ENCODE measurements at places on chromosomes 4 and X. TPM values are rescaled to one million over a fixed set of nuclear protein-coding genes. Genes with fewer than 3 reads are reported as not detected.

DNA sequence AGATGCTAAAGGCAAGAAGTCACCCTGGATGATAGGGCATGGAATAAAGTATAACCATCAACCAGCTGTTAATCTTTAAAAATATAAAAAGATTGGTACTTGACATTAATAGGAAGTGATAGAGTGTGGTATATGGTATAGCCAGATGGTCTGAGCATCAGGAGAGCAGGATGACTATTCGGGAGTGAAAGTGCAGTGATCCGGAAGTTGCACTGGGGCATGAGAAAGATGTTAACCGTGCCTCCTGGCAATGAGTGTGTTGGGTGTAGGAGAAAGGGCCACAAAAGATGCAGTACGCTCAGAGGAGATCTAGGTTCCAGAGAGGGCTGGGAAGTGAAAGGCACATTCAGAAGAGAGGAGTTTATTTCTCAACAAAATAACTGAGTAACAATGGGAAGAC, 65.0 kb downstream of the TSPAN7 start:
- DNase-seq: no peak

DNA sequence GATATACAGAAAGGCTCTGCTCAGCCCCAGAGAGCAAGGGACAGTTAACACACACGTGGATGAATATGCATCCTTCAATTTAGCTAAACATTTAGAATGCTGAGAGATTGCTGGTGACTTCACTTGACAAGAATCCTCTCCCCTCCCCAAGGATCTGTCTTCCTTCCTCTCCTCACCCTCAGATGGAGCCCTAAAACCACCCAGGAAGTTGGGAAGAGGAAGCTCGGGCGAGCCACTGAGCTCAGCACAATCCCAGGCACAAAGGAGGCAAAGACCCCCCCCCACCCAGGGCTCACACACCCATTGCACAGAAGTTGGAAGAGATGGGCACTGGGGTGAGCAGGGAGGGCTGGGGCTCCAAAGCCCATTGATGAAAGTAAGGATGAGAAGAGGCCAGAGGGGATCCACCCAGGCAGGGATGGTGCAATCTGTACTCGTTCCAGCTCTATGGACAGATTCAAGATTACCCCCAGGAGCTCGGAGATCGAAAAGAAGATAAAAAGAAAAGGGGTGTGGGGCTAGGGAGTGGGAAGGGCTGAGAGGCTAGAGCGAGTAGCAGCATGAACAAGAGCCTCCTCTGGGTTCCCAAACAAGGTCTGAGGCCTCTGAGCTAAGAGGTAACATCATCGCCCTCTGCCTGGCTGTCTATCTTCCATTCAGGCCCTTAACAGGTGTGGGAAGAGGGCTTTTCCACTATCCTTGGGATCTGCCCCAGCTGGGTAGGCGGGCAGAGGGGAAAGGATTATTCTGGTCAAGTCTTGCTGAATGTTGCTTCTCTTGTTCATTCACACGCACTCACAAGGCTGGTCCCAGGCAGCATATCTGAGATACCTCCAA, 1.2 kb downstream of the TFE3 start:
- no peak for DNase-seq

DNA sequence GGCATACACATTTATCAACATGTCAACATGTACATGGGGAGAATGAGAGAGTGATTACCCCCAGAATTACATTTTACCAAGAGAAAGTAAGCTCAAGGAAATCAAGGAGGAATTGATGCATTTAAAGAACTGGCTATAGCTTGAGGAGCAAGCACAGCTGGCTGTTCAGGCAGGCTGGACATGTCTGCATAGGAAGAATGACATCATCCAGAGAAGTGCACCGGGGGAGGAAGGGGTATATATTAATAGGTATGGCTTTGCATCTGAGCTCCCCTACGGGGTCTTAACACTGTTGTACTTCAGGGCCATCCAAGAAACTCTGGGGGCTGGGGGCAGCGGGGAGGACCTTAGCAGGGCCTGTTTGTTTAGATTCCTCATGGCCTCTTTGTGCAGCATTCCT, 222.4 kb upstream of the VCX start:
- DNase-seq: no peak

- DNase-seq: no peak
These were observed 29.0 kb downstream of the VCX3A start for GRCh38 chrX:6505960-6506359.

- DNase-seq: no peak
These were observed 390.7 kb upstream of the EMCN start for GRCh38 chr4:100908540-100908939.

DNA sequence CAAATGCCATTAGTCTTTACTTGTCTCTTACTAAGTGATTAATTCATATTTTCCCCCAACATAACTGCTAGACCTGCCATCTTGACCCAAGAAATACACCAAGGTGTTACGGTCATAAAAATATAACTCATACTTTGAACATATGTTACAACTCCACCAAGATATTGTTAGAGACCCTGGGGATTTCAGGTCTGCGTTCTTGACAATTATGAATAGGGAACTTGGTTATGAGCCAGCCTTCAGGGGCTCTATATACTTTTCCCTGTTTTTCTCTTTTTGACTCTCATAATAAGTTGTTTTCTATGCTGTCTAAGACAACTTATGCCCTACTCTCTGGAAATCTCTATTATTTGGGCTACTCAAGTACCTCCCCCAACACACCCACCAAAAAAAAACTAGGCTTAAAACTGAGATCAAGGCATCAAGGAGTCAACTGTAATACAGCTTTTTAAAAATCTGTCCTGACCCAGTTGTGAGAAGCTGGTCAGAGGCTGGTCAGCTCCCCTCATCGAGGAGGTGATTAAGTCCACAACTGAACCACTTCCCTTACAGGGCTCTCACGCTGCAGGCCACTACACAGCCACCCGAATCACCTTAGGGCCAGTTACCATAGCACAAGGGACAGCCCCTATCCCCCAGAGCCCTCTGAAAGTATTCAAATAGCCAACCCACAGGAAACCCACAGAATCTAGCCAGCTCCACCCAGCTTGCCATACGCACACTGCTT, 10.5 kb upstream of the TLR3 start:
- DNase-seq: no peak

DNA sequence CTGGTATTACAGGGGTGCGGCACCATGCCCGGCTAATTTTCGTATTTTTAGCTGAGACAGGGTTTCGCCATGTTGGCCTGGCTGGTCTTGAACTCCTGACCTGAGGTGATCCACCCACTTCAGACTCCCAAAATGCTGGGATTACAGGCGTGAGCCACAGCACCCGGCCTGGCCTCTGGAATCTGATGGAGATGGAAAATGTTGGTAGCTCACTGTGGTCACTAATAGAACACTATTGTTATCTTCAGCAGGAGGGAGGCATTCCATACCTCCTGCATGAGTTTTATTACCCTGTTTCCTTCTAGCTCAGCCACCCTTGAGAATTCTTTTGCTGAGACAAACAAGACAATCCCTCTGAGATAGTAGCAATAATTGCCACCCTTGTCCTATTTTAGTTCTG, 105.0 kb downstream of the SHROOM3 start:
- no peak for DNase-seq

- DNase-seq: no peak
These were observed 86.0 kb upstream of the TET2 start for GRCh38 chr4:105060628-105061027.

DNA sequence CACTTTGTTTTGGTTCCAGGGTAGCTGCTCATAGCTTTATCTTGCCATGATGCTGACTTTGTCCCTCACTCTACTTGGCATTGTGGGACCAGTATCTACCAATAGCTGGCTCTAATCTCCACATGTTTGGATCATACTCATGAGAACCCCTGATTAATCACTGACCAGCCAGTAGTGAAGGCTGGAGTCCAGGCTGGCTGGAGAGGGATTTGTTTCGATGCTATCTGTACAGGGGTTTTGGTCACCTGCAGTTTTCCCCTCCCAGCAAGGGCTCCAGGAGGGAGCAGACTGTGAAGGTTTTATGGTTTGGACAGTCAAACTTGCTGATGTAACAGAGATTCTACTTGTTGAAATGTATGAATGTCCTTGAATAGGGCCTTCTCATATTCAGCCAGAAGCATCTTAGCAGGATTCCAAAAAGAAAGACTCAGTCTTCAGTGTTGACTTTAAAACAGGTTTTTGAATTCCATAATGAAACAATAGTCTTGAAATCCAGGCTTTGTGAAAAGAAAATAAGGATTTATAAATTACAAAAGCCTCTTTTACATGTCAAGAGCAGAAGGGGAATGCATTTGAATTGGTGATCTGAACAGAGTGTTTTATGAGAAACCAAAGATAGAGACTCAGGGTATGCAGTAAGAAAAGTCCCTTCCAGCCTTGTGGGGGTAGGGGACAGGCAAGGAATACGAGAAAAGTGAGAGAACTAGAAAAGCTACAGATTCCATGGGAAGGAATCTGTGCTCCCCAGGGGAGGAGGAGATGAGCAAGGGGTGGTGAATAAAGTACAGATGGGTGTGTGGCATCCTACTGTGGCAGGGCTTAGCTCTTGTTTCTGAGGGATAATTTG, 103.1 kb upstream of the SHISA3 start:
- DNase-seq: no peak

- no peak for DNase-seq
These were observed 125.0 kb downstream of the SPCS3 start for GRCh38 chr4:176444741-176445140.

The EPGN gene
- 4.3 TPM for total RNA-seq

The STAP1 gene
- total RNA-seq: 0.36 TPM

The TBC1D8B gene
- 12.2 TPM for total RNA-seq

The ASMT gene
- total RNA-seq: 0.89 TPM

The XAGE2 gene
- total RNA-seq: 1.7 TPM

The SNCA gene
- 202 TPM for total RNA-seq

The SSX4 gene
- not detected for total RNA-seq

The UGT2B11 gene
- total RNA-seq: not detected
